ENCODE measurements at places on chromosomes 2 and 18.

GRCh38 chr2:70140791-70141211 is 50.0 kb downstream of the C2orf42 start:
- no peak for DNase-seq

- no peak for DNase-seq
Measured at GRCh38 chr2:95272299-95272751, 1.9 kb upstream of the PROM2 start.

DNA sequence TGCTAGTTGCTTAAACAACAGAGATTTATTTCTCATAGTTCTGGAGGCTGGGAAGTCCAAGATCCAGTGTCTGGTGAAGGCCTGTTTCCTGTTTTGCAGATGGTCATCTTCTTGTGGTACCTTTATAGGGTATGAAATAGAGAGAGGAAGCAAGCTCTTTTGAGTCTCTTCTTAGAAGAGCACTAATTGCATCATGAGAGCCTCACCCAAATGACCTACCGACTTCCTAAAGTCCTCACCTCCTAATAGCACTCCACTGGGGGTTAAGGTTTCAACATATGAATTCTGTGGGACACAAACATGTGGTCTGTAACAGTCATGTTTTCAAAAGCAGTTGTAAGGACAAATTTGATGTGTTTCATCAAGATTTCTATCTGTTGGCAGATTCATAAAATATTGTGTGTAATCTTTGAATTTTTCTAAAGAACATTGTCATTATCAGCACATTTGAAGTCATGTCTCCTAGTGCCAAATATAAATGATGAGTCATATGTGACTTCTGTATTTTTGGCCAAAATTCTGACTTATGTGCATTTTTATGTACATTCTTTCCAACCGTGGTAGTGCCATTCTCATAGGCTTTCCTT is 45.3 kb downstream of the CD28 start:
- DNase-seq, result no peak

GRCh38 chr2:156199588-156199987 is 132.9 kb downstream of the NR4A2 start:
- no peak for DNase-seq

- DNase-seq, result no peak
Measured at GRCh38 chr18:23183411-23184150, 48.3 kb downstream of the CABLES1 start.

DNA sequence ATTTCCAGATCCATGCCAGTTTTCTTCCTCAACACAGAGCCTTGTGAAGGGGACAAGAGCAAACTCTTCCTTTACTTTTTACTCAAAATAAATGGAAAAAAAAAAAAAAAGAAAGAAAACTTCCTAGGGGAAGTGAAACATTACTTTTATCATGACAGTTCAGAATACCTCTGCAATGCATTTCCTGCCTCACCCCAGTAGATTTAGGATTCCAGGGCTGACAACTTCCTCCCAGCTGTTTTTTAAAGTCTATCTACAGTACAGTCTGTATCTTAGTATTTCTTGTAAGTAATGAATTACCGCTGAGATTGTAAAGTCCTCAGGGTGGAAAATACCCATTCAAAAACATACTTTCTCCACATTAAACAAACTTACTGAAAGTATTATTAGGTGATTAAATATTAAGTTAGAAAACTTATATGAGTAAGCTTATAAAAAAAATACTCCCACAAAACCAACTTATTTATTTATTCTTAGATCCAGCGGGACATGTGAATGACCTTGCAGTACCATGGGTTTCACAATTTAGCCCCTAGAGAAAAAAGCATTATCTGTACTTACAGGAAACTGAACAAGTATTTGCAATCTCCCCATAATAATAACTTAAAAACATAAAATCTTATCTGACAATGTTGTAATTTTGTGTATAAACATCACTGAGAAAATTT is 117.7 kb downstream of the RBMS1 start:
- no peak for DNase-seq

DNA sequence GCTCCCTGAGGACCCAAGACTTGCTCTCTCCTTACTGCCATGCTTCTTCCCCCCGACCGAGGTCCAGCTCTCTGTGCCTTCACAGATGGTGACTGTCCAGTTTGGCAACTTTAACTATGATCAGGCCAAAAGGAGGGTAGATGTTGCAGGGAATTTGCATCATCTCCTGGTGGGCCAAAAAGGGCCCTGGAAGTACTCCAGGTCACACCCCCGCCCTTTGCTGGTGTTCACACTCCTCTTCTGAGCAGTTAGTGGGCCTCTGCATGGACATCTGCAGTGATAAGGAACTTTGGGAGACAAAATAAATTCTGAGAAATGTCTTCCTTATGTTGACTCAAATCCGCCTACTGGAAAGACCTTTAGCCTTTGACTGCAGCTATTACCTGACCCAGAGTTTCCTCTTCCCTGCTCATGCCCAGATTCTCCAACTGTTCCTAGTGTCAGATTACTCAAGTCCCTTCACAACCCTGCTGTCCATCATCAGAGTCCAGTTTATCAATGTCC is 234.4 kb downstream of the LOXHD1 start:
- DNase-seq, result no peak

GRCh38 chr2:236658974-236659757 is 89.5 kb downstream of the ACKR3 start:
- DNase-seq, result no peak

DNA sequence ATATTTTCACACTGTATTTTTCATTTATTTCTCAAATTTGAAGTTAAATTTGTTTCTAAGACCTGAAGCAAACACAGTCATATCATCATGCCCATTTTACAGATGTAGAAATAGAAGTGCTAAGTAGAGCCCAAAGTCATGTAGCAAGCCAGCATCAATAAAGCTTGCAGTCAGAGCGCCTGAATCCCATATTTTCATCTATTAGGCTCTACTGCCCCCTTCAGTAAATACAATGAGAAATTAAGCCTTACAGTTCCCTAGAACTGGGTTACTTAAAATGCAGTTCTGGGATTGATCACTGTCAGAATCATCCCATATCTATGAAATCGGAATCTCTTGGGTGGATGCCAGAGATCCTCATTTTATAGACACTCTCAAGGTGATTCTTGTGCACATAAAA is 419.9 kb downstream of the TGIF1 start:
- no peak for DNase-seq

DNA sequence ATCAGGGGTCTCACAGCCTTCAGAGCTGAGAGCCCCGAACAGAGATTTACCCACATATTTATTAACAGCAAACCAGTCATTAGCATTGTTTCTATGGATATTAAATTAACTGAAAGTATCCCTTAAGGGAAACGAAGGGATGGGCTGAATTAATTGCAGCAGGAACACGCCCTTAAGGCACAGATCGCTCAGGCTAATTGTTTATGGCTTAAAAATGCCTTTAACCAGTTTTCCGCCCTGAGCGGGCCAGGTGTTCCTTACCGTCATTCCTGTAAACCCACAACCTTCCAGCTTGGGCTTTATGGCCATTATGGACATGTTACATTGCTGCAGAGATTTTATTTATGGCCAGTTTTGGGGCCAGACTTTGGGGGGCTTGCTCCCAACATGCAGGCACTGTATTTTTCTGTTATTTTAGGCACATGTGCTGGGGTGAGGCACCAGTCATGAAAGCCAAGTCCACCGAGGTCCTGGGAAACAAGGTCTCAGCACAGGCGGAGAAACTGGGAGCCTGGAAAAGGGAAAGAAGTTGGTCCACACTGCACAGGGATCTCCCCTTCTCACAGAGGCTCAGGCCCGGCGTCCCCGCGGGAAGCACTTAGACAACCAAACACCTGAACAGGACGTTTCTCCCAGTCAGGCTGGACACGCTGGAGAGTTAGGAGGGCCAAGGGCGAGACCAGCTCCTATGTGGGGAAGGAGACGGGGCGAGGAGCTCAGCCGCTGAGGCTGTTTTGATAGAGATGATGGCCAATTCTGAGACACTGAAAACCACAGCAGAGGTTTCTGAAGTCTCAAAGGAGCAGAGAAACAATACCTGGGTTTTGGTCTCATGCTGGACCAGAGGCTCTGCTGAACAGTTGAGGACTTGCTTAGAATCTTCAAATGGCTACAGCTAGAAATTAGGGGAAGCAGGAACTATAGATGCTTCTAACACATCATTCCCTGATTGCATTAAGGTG is 86.7 kb downstream of the TMEM18 start:
- DNase-seq, result no peak

GRCh38 chr2:131577812-131578211 is 50.1 kb downstream of the CCDC74A start:
- DNase-seq, result no peak

- DNase-seq, result no peak
Measured at GRCh38 chr18:261398-262073, 6.3 kb downstream of the THOC1 start.

DNA sequence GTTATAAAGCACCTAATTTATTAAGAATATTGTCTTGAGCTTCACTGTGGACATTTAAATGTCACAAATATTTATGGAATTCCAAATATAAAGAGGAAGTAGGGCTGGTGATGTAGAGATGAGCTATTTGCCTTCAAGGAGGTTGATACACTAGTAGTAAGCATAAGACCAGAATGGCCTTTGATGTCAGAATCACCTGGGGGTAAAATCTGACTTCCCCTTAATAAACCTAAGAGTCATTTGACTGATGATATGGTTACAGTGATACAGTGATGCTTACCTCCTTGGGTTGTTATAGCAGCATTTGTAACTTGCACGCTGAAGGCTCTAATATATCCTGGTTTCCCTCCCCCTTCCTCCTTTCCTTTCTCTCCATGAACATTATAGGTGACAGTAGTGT is 143.7 kb downstream of the CERS6 start:
- no peak for DNase-seq

GRCh38 chr2:240871071-240871958 is 2.7 kb downstream of the AGXT start:
- DNase-seq, result no peak

GRCh38 chr2:101130081-101130480 is 21.1 kb downstream of the TBC1D8 start:
- no peak for DNase-seq

- no peak for DNase-seq
Measured at GRCh38 chr18:32200766-32201165, 10.9 kb downstream of the MEP1B start.

- DNase-seq, result no peak
Measured at GRCh38 chr2:7774481-7774880, 857.3 kb downstream of the RNF144A start.

GRCh38 chr2:180907731-180908130 is 72.7 kb upstream of the UBE2E3 start:
- DNase-seq, result no peak
